ENCODE measurements at places on chromosomes 2 and 18.

DNA sequence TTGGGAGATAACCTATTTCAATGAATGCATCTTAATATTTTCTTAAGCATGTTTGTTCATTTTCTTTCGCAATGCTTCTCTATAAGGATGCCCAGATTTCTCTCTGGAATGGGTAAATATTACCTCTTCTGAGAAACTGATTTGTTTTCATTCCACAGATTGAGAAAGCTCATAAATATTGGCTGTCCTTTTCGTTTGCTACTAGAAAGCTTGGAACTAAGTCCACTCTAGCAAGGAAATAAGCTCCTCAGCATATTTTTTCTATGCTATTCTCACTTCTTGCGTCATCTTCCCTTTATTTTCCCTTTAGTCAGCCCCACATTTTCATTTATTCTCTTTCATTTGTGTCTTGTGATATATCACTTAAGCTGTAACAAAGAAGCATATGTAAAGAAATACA, 76.3 kb downstream of the ANTXR1 start:
- DNase-seq, result no peak

DNA sequence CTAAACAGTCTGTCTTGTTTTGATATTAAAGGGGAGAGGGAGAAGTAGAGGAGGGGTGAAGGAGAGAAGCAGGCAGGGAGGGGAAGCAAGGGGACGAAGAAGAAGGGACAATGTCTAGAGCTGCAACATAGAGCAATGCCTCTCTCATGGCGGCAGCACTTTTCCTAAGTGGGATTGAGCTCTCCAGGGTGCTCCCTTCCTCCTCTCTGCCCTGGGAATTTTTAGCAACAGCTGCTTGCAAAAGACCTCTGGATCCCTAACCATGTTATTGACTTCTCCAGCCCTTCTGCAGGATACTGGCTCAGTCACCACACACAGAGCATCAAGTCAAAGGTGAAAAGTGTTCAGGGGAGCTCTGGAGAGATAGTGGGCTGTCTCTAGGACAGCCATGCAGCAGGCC, 734.9 kb downstream of the EPHA4 start:
- DNase-seq, result no peak

DNA sequence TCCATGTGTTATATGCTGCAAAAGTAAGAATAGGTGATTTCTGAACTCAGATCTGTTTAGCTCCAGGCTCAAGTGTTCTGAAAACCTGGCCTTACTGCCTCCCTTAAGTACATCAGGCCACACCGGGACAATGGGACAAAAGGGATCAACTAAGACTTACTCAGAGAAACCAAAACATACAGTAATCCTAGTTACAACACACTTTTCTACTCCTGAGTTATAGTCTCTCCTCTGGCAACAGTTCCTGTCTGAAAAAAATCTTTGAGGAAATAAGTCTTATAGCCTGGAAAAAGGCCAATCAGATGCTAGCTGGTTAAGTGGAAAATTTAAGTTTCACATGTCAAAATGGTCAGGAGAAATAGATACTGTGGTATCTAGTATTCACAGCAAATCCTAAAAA, 5.6 kb downstream of the METTL5 start:
- no peak for DNase-seq

- DNase-seq, result no peak
Observed at GRCh38 chr2:231923951-231924888, 2.0 kb downstream of the NPPC start.

- DNase-seq, result no peak
Observed at GRCh38 chr18:49811151-49811938, 2.0 kb downstream of the ACAA2 start.

GRCh38 chr2:204261846-204262245, 283.4 kb upstream of the PARD3B start:
- no peak for DNase-seq

DNA sequence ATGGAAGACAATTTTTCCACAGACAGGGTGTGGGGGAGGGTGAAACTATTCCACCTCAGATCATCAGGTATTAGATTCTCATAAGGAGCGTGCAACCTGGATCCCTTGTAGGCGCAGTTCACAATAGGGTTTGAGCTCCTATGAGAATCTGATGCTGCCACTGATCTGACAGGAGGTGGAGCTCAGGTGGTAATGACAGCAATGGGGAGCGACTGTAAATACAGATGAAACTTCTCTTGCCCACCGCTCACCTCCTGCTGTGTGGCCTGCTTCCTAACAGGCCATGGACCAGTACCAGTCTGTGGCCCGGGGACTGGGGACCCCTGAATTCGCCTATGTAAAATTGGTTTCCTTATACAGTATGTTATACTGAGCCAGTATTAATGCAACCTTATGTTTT, 27.3 kb upstream of the E2F6 start:
- no peak for DNase-seq

GRCh38 chr18:11387880-11388279, 221.5 kb upstream of the SLC35G4 start:
- DNase-seq, result no peak
